ENCODE measurements at places on chromosomes 4 and X.

GRCh38 chr4:28845158-28845557, 1875.0 kb upstream of the PCDH7 start:
- no peak for DNase-seq

GRCh38 chrX:85897362-85898126, 149.8 kb downstream of the CHM start:
- no peak for DNase-seq

DNA sequence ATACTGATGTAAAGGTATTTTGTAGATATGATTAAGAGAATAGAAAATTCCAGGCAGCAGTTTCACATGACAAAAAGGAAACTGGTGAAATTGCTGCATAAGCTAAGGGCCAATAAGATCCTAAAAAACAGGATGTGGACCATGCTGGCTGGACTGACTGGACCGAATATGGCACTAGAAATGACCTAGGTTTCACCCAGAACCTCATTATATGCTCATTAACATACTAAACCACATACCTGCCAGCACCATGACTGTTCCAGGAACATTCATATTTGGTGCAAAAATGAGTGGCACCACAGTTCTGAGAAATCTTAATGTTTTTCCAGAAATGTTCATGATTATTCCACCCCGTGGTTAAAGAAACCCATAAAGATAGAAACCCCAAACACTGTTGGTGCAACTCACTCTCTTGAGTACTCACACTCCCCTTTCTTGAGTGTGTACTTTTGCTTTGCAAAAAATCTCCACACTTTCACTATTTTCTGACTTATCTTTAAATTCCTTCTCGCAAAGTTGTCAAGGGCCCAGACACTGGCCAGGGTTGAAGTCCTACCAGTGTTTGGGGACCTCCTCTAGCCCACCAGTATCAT, 74.0 kb downstream of the FANCB start:
- DNase-seq, result no peak

GRCh38 chr4:60885011-60885410, 315.1 kb upstream of the ADGRL3 start:
- no peak for DNase-seq

DNA sequence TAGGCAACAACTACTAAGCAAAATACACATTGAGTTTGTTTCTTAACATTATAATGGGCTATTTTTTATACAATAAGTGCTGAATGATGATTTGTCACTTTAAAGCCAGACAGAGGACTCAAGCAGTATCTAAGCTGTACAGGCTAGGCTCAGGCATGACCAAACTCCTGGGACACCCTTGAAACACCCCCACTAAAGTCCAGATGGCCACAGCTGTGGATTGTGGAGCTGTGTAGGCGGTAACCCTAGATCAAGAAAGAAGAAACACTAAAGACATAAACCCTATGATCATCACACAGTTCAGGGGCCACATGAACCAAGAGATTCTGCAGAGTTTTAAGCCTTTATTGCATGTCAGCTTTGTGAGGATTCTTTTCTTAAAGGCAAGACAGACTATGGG, 25.1 kb downstream of the TAB3 start:
- DNase-seq, result no peak

GRCh38 chr4:38366456-38366855, 297.5 kb upstream of the KLF3 start:
- no peak for DNase-seq

DNA sequence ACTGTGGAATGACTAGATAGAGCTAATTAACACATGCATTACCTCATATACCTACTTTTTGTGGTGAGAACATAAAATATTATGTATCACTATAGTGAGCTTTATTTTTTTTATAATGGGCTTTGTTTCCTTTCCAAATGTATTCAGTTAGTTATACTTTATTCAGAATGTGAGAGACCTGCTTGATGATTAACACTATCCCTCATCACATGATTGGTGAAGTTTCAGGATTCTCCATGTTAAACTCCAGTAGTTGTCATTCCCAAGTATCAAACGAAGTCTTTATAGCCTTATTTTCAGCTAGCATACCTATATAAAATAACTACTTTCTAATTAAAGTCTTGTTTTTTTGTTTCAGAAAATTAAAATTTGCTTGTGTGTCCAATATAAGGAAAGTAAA, 8.8 kb downstream of the ZXDA start:
- DNase-seq, result no peak

GRCh38 chr4:148443512-148444295, 1.5 kb upstream of the NR3C2 start:
- DNase-seq, result peak; percentile 28

Data from activated CD4-positive, alpha-beta T cell treated with anti-CD3 and anti-CD28 coated beads, Interleukin-2, amount 50 U/mL, for 1 hour (primary cell).